Cardiac fibroblast (primary cell): ENCODE measurements at places on chromosomes 3 and 15.

GRCh38 chr3:23481011-23481615 is 278.0 kb downstream of the UBE2E2 start:
- DNase-seq = no peak

- no peak for DNase-seq
These were observed 65.9 kb upstream of the KLF13 start for GRCh38 chr15:31260646-31261265.

DNA sequence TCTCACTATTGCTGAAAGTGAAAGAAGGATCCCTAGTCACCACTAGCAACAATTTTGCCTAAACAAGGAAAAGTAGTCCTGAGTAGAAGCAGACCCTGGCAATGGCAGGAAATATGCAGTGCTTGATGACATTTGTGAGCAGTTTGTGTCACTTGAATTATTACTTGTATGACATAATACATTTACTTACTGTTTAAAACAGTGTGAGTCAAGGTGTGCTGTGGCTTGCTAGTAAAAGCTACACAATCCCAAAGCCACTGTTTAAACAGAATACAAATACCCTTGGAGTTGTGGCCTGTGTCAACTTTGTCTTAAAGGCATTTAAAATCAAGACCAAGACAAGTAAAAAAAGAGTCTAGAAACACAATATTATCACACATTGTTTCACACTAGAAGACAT is 775.4 kb downstream of the ROBO1 start:
- no peak for DNase-seq

DNA sequence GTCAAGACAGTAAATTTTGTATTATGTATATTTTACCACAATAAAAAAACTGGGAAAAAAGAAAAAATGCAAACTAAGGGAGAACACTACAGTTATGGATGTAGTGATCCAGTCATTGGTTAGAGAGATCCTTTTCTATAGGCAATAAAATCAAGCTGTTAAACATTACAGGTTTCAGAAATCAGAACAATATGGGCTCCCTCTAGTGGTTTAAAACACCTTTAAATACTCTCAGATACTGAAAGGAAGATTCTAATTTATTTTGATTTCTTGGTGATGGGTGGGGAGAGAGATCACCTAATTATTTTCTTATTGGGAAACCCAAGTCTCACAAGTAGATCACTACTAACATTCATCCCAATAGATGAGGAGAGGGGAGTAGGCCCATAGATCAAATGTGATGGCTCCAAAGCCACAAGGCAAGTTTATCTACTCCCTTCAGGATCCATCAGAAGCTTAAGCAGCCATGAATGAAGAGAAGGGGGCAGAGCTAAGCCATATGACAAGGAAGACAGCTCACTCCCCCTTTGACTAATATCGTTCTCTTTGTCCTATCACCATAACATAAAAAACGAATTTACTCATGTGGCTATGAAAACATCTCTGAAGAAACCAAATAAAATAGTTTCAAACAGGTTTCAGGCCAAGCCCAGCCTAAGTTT is 118.6 kb downstream of the ANO10 start:
- DNase-seq = peak; percentile 66

DNA sequence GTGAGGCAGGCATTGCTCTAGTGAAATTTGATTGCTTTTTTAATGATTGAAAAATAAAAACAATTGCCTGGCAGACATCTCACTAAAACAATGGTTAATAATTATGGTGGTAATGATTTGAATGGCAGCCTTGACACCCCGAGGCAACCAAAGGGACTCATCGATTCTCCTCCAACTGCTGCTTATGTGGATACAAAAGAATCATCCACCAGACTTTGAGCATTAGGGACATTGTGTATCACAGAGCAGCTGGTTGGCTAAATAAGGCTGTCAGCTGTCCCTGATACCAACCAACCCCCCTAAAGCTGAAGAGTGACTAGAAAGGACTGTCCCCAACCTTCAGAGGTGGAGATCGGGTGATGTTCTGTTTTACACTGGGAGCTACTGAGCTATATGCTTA is 1.7 kb upstream of the CD47 start:
- DNase-seq = no peak

DNA sequence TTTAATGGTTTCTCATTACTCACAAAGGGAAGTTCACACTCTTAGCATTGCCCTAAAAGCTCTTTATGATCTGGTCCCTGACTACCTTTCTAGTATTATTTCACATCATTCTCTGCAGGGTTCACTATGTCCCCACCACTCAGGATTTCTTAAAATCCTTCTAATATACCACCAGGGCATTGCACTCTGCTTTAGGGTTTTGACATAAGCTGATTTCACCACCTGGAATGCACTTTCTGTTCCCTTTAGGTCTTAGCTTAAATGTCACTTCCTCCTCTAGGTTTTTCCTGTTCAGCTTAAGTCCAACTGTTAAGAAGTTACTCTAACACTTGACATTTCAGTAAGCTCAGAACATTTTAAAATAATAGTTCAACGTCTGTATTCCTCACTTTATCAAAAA is 81.7 kb downstream of the HCN4 start:
- no peak for DNase-seq

GRCh38 chr3:124965413-124965812 is 30.9 kb upstream of the MUC13 start:
- DNase-seq = no peak

DNA sequence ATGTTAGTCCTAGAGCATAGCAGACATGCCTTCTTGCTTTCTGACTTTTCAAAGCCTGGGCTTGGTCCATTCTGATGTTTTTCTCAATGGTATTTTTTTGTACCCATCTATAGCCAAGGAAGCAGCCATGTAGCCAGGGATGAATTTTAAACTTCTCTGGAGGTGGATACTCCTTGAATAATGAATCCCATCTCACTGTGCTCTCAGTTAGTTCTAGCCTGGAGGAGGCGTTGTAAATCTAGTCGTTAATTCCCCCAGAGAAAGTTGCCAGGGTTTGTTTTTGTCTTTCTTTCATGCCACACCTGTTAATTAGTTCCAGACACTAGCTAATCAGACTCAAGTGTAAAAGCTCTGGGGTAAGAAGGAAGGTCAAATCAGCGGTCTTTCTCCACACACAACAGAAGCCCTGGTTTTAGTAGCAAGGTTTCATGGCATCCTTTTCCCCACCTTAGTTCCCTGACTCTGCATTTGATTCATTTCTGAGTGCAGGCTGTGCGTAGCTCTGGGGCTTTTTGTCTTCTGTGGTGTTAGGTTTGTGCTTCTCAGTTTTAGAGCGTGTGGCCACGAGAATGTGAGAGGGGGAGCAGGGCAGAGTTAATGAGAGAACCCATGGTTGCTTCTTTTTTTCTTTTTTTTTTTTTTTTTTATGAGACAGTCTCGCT is 19.7 kb downstream of the PTPRG start:
- no peak for DNase-seq

DNA sequence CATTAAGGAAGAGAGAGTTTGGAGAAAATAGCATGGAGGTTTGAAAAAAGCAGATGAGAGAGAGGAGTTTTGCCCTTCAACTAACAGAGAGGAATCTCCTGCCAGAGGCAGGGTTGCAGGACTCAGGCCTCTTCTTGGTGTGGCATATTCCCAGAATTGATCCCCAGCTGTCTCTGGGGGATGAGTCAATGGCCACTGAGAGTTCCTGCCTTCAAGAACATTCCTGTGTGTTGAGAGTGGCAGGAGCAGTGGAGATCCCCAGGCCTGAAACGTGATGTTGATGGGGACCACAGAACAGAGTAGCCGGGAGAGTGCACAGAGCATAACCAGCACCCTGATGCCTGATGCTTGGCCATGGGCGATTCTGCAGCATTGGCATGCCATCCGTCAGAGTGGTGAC is 348.4 kb upstream of the THBS1 start:
- peak; percentile 47 for DNase-seq

DNA sequence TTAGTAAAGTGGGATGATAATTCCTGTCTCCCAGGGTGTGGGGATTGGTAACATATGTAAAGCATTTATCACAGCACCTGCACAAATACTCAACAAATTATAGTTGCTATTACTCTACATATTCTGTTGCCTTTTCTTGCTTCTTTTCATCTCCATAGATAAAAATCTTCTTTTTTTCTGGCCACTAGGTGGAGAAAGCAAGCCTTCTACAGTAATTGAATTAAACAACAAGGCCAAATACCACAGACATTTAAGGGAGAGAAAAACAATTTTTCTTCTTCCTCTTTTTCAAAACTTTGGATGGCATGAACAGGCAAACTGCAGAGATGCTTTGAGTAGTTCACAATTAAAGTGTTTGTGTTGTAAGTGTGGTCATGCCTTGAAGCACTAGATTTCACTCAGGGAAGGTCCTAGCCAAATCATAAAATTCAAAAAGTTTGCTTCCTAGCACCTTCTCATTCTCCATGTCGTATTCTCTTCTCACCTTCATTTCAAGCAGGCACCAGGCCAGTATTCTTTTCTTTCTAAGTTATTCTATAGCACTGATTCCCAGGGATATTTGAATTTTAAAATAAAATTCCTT is 493.4 kb upstream of the TGFBR2 start:
- peak; percentile 78 for DNase-seq

DNA sequence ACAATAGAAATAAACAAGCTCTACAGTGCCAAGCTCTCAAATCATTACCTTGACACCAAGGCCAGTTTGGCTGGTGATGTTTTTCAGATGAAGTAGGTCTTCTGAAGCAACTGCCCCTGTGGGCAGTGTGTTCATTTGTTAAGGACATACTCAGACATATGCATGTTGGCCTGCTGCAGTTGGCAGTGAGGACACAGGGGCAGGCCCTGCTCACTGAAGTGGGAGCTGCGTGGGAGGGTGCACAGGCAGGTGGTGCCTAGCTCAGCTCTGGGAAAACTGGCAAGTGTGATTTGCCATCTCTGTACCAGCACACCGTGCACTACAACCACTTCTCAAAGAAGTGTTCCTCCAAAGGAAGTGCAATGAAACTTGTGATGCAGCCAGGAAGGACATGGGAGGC is 28.5 kb upstream of the SNRK start:
- DNase-seq = no peak

GRCh38 chr3:158111861-158112260 is 2.0 kb downstream of the RSRC1 start:
- no peak for DNase-seq

DNA sequence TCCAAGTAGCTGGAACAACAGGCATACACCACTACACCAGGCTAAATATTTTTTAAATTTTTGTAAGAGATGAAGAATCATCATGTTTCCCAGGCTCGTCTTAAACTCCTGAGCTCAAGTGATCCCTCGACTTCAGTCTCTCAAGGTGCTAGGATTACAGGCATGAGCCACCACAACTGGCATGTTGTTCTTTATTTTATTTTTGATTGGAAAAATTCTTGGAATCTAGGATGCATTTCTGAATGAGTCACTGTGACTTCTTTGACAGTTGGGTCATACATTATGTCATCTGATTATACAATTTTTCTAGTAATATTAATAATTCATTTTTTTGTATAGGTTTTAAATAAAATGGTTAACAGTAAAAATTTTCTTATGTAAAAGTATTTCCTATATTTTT is 870.2 kb downstream of the SI start:
- no peak for DNase-seq

- DNase-seq = peak; percentile 72
These were observed 16.0 kb upstream of the MYO1E start for GRCh38 chr15:59388670-59389069.

DNA sequence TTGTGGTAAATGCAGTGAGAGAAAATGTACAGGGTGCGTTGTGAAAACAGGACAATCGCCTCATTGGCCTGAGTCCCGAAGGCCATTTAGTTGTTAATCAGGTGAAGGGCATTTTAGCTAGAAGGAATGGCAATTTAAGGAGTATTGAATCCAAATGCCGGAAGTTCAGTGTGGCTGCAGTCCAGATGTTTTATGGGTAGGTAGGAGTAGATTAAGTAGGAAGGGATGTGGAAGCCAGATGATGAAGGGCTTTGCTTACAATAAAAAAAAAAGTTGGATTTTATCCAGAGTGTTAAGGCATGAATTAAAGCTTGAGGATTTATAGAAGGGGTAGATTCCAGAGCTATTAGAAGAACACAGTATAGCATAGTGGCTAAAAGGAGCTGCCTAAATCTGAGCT is 572.7 kb downstream of the NLGN1 start:
- DNase-seq = no peak

GRCh38 chr3:181210275-181210674 is 220.7 kb upstream of the DNAJC19 start:
- peak; percentile 47 for DNase-seq

GRCh38 chr15:98937413-98938104 is 70.0 kb downstream of the PGPEP1L start:
- DNase-seq = no peak

- DNase-seq = peak; percentile 36
These were observed 32.7 kb upstream of the ZBTB38 start for GRCh38 chr3:141335531-141336061.

DNA sequence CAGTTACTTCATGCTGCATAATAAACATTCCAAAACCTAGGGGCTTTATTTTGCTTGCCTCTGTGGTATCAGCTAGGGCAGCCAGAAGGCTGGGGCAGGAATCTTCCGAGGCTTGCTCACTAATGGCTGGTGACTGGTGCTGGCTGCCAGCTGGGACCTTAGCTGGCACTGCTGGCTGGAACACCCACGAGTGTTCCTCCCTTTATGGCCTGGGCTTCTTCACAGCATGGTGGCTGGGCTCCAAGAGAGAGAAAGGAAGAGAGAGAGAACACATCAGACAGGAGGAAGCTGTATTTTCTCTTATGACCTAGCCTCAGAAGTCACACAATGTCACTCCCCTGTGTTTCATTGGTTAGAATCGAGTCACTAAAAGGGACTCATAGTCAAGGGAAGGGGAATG is 23.9 kb upstream of the CDCP1 start:
- DNase-seq = peak; percentile 24

DNA sequence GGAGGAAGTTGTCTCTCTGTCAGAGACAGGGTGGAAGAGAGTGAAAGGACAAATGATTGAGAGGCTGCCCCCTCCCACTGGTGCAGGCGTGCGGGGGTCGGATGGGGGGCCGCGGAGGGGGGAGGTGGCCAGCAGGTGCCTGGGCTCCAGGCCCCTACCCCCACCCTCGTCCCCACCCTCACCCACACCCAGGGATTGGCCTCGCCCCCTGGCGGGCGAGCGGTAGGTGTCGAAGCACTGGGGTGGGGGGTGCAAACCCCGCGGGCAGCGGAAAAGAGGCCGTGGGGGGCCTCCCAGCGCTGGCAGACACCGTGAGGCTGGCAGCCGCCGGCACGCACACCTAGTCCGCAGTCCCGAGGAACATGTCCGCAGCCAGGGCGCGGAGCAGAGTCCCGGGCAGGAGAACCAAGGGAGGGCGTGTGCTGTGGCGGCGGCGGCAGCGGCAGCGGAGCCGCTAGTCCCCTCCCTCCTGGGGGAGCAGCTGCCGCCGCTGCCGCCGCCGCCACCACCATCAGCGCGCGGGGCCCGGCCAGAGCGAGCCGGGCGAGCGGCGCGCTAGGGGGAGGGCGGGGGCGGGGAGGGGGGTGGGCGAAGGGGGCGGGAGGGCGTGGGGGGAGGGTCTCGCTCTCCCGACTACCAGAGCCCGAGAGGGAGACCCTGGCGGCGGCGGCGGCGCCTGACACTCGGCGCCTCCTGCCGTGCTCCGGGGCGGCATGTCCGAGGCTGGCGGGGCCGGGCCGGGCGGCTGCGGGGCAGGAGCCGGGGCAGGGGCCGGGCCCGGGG is at the start of gene KAT2B:
Gene KAT2B, plus strand, starts transcription at position 682 of the 783 bp plus-strand sequence. Its CDS starts 32 bp downstream, at position 714.
- DNase-seq = peak; percentile 57

DNA sequence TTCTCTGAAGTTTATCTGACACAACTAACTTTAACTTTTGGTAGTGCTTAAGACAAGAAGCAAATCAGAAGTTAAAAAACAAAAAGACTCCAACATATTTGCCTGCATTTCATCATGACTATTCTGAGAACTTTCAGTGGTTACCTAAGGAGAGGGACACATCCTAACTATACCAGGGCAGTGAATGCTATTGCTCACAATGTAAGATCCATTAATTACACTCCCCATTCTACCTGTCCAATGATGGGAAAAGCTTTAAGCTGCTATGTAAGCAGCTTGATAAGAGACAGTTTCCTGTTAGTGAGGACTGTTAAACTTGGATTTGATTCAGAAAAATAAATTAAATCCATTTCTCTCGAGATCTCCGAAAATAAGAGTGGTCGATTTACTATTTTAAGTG is 37.5 kb downstream of the SERPINI1 start:
- DNase-seq = no peak
